ENCODE measurements at places on chromosomes 3 and 15.

DNA sequence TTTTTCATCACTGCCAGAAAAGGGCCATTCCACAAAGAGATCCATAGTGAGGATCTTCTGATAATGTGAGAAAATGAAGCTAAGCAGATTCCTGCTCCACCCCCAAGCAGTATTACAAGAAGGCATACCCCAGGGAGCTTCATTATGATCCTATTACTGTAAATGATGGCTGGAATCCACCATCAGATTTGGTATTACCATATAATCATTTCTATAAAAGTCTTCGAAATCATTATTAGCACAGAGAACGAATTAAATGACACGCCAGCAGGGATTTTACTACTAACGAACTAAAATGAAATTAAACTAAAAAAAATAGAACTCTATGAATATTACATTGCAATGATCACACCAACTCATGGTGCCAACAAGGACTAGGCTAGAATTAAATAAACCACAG is 24.4 kb downstream of the TRIM42 start:
- no peak for DNase-seq

- DNase-seq, result no peak
Measured at GRCh38 chr3:105938101-105938500, 69.3 kb upstream of the CBLB start.

DNA sequence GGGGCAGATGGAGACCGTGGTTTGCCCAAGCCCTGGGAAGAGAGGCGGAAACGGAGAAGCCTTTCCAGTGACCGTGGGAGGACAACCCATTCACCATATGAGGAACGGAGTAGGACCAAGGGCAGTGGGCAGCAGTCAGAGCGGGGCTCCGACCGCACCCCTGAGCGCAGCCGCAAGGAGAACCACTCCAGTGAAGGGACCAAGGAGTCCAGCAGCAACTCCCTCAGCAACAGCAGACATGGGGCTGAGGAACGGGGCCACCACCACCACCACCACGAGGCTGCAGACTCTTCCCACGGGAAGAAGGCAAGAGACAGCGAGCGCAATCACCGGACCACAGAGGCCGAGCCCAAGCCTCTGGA is 2.0 kb downstream of the RBM15B start:
- no peak for DNase-seq

GRCh38 chr15:74433592-74434262 is at the start of gene SEMA7A:
SEMA7A (minus strand) TSS chr15:74433958; CDS start chr15:74433918, 40 bp downstream.
- peak; percentile 96 for DNase-seq

- no peak for DNase-seq
Measured at GRCh38 chr3:24765399-24765798, 270.7 kb upstream of the THRB start.

GRCh38 chr3:117263270-117263669 is 553.7 kb downstream of the TUSC7 start:
- DNase-seq, result no peak

DNA sequence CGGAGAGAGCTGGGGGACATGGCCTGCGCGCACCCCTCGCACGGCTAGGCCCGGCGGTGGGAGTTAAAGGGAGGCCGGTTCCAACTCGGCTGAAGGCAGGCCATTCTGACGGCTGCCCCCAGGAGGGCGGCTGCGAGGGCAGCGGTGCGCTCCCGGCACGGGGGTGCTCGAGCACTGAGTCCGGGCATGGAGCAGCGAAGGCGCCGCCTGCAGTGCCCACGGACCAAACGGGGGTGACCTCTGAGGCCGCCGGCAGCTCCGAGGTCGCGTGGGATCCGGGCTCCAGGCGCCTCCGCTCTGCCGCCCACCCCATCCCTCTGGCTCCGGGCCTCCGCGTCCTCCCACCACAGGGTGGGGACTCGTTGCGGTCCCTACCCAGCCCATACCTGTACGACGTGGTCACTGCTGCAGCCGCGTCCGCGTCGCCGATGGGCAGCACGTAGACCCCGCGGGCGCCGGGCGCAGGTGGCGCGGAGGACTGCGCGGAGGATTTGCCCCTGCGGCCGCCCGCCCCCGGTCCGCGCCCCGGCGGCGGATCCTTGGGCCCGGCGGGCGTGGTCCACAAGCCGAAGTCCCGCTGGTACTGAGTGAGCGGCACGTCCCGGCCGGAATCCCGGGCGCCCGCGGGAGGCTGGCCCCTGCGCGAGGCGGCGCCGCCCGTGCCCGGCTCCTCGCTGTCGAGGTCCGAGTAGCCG is 469 bp downstream of the MAP6D1 start:
- DNase-seq, result peak; percentile 85

DNA sequence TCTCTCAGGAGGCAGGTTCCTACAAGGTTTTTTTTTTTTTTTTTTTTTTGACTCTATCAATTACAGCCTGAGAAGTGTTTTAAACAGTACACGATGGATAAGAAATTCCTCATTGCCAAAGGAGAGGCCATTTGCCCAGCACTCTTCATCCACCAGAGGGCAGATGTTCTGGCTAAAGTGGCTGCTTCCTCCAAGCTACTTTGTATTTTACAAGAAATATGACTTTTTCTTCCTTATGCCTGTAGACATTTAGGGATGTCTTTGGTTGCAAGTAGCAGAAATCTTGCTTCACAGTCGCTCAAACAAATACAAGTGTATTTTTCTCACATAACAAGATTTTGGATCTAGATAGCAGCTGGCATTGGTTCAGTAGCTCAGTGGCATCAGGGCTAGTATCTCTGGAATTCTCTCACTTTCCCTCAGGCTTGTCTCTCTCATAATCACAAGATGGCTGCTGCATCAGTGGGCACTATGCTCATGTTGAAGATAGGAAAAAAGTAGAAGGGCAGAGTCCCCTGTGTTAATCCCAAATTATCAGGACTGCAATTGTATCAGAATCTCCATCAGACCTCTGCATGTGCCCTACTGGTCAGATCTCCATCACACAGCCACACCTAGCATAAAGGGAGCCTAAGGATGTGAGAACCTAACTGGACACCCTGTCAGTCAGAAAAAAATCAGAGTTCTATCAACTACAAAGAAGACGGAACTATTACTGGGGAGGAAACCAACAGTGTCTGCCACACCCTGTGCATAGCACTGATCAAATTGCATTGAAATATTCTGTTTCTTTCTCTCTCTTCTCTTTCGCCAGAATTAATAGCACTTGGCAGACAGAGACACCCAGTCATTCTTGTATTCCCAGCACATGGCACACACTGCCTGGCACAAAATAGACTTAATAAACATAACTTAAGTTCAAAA is 138.9 kb upstream of the COL8A1 start:
- peak; percentile 18 for DNase-seq

GRCh38 chr3:144312702-144313101 is 341.1 kb downstream of the DIPK2A start:
- no peak for DNase-seq

DNA sequence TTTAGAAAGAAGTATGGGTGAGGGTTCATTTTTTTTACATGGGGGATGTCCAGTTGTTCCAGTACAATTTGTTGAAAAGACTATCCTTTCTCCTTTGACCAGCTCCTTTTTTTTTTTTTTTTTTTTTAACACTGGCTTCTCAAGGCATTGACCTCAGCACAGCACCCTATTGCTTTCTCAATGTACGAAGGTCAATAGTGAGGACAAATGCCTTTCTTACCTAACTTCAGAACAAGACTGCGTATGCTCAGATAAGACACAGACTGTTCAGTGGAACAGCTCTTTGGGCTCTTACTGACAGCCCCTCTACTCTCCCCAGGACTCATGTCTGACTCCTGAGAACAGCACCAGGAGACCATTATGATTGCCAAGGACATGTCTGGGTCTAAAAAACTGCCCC is 10.4 kb upstream of the CILP start:
- no peak for DNase-seq

All from posterior cingulate gyrus (tissue), 11 donors.